ENCODE measurements at places on chromosomes 11 and 22.

DNA sequence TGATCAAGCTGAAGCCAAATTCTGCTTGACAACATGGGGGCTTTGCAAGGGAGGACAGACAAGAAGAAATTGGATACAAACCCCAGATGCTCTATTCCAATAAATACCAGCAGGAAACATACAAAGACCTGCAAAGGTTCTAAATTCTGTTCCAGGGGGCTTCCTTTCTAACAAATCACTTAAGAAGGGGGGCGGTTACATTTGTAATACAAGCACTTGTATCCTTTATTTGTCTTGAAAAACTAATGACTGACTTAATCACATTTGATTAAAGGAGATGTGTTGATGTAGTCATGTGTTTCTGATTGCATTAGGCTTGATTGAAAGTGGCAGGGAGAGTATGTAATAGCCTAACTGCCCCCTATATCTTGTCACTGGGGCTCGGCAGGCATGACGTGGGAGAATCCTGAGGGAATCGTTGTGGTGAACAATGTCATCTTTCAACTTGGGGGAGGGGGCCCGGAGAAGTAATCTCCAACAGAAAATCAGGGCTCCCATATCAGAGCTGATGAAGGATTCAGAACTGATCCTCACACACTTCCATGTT is 361.7 kb downstream of the INSC start:
- no peak for DNase-seq

DNA sequence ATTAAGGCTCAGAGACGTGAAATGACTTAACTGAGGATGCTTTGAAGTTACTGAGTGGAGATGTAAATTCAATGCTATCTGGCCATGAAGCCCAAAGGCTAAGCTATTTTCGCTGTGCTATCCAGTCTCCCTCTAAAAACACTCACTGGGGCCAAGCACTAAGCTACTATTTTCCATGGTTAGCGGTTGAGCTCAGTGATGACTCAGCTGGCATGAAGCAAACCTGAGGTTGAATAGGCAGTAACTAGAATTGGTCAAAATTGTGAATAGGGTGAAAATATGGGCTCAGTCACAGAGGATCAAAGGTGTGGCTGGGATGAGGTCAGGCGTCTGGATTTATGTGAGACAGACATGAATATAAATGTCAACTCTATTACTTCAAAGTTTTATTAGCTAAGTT is 564.2 kb upstream of the KIRREL3 start:
- peak; percentile 45 for DNase-seq

GRCh38 chr11:44955015-44955738 is 4.5 kb upstream of the TP53I11 start:
- no peak for DNase-seq

DNA sequence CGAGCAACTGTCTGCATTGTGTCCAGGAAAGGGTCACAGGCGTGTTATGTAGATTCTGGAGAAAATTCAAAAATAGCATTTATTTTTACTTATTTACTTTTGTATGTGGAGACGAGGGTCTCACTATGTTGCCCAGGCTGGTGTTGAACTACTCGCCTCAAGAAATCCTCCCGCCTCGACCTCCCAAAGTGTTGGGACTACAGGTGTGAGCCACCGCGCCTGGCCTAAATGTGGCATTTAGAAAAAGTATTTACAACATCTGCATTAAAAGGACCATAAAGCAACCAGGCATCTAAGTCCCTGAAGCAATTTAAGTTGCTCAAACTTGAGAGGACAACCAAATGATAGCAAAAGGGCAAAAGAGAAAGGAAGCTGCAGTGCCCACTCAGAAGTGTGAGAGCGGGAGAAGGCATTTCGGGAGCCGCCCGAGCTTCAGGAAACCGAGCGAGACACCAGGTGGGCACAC is 595 bp downstream of the TRIM66 start:
- no peak for DNase-seq

- no peak for DNase-seq
Observed at GRCh38 chr11:77278595-77279506, 22.6 kb downstream of the GDPD4 start.
